ENCODE measurements at places on chromosomes 12 and 14.

DNA sequence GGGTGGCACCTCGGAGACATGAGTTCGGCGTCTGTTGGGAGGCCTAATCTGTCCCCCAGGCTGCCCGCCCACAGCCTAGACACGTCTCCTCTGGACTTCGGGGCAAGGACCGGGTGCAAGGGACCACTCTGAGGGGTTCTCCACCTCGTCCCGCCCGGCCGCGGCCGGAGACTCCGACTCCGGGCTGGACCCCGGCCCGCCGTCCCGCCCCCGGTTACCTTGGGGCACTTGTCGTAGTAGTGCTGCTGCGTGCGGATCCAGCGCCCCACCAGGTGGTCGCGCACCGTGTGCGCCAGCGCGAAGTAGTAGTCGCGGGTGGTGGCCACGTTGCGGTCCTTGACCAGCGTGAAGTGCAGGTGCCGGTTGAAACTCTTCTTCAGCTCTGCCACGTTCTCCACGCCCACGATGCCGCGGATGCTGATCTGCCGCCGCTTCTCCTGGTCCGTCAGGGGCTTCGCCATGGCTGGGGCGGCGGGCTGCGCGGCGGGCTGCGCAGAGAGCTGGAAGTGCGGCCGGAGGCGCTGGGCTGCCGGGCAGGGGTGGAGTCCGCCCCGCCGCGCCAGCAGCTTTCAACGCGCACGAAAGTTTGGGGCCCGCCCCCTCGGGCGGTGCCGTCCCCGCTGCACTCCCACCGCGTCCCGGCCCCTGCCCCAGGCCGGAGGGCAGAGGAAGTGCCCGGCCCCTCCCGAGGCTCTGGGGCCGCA, at the start of gene PYGL:
TSS of gene PYGL (minus strand) at position 541 of the 704 bp plus-strand sequence. CDS start at position 461, 80 bp downstream.
- peak; percentile 44 for DNase-seq

GRCh38 chr12:45907955-45908354, 82.4 kb downstream of the SCAF11 start:
- no peak for DNase-seq

GRCh38 chr12:56897844-56898361, 36.3 kb downstream of the SDR9C7 start:
- no peak for DNase-seq

DNA sequence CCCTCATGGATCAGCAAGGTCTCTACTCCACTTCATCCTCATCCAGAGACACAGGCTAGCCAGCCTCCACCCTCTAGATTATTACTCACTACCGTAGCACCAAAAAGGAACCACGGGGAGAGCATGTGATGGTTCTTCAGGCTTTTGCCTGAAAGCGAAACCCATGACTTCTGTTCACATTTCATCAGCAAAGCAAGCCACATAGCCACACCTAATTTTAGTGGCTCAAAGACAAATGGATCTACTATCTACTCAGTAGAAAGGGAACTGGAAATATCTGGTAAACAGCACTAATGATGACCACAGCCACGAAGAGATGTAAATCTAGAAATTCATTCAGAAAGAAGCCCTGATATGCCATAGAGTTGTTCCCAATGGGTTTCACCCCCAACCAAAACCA, 51.4 kb downstream of the VCPKMT start:
- DNase-seq, result peak; percentile 54

GRCh38 chr12:115199831-115200230, 515.9 kb upstream of the TBX3 start:
- no peak for DNase-seq

DNA sequence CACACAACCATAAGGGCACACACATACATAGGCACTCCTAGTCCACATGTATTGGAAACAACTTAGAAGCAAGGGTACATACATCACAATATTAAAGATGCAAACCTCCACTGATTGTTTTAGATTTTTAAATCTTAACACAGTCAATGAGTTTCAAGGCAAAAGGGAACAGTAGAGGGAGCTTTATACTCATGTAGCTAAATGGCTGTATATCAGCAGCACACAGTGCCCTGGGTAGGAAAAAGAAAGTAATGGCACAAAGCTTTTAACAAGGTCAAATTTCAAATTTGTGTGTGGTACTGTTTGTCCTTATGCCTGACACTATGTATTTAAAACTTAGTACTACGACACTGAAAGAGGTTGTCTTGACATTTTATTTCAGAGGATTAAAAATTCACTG, 262.0 kb downstream of the MED13L start:
- no peak for DNase-seq

- no peak for DNase-seq
Measured at GRCh38 chr12:117513353-117513752, 151.9 kb upstream of the NOS1 start.

DNA sequence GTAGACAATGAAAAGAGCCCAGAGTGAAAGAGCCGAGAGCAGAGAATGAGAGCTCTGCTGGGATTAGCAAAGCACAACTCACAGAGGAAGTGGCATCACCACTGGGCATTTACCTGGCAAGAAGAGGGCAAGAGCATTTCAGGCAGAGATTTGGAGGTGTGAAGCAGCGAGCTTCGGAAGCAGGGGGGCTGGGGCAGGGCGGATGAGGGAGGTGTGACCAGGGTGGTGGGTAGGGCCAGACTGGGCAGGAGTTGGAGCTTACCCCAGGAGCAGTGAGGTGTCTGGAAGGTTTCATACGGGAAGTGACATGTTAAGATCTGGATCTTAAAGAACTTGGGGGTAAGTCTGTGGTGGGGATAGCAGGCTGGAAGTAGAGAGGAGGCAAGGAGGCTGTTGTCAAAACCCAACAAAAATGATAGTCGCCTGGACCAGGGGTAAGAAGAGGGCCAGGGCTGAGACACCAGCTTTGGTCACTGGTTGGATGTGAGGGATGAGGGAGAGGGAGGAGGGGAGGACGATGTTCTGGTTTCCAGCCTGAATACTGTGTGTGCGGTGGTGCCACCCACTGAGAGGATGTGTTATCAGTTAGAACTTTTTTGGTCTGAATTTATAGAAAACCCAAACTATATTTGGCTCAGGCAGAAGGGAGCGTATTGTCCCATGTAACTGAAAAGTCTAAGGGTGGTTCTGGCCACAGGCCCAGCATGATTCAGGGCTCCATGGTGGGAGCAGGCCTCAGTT, 5.2 kb downstream of the SMIM41 start:
- DNase-seq, result no peak

DNA sequence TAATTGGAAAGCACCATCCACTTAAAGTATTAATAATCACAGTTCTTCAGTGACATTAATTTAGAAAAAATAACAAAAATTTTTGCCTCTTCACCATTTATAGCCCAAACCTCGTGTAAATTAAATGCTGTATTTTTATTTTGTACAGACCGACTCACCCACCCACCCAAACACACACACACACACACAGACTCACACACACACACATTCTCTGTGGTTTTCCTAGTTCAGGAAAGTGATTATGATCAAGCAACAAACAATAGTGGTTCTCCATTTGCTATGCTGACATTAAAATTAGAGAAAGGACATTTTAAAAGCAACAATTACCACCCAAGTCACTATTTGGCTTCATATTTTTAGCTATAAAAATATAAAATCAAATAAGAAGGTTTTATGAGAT, 112.5 kb upstream of the FLRT2 start:
- DNase-seq, result no peak

DNA sequence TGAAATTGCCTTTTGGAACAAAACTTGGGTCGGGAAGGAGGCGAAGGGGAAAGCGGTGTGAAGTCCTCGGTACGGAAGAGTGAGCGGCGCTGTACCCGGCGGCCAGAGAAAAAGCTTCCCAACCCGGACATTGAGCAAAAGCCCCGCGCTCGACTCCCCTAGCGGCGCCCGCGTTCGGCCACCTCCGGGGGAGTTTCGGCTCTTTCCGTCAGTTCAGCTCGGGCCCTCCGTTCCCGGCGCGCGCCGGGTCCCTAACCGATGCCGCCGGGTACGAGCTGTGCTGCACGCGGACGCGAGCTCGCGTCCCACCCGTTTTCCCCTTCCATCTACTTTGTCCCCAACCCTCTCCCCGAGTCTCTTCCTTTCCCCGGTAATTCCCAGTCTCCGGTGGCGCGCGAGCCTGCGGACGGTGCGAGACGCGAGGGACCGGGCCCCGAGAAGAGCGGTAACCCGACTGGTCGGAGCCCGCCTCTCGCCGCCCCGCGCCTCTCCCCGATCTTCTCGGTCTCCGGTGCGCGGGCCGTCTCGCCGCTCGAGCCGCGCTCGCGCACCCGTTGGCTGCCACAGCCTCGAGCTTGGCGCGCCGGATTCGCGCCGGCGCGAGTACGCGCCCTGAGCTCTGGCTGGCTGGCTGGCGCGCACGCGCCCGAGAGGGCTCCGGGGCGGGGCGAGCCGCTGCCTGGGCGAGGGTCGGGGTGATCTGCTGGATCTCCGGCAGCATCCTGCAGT, 446 bp upstream of the SPATS2 start:
- peak; percentile 67 for DNase-seq

DNA sequence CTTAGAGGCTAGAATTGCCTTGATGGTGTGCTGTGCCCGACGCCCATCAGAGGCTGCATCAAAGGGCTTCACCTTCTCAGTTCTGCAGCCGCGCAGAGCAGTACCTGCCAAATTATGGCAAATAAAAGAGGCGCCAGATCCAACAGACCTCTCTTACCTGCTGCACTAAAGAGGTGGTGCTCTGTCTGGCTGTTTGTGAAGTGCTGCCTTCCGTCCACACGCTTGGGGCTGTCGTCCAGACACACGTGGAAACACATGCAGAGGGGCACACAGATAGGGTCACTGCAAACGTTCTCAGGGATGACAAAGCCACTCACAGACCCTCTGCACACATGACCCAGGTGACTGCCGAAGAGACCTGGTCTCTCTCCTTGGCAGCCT, 617.5 kb downstream of the VRK1 start:
- no peak for DNase-seq

DNA sequence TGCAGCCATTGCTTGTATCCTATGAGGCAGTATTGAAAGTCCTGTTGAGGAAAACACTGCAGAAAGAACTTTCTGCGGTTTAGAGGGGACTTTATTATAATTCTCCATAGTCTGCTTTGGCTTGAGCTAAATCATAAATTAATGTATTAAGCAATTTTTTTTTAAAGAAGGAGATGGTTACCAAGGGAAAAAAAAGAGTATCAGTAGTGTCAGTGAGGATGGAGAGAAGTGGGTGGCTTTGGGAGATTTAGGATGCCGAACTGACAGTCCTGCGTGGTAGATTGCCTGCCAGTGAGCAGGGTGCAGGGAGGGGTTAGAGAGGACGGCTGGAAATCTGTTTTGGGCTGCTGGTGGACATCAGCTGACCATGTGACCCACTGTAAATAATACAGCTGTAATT, 96.8 kb downstream of the MYRFL start:
- no peak for DNase-seq

DNA sequence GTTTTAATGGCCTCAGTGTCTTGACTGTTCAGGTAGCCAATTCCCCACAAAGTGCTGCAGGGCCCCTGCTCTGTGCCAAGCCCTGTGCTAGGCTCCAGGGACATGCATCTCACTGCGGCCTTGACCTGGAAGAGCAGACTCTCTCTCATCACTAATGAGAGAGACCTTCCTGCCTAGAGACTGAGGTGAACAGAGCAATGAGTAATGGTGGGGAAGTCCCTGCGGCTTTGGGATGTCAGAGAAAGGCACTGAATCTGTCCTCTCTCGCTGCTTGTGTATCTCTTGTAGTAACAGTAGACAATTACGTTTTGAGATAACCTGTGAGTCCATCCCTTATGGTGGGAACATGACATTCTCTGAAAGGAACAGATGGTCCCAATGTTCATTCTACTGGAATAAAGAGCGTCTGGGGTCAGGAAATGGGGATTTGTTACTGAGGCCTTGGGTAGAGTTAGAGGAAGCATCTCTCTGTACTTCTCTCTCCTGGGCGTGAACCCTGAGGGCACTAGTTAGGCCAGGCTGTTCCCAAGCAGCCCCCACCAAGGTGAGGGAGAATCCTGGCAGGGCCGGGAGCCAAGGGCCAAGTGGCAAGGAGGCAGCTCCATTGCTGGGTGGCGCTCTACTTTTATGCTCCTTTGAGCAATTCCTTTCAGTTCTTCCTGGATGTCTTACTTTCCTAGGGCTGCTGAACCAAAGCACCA, 13.5 kb downstream of the NFATC4 start:
- DNase-seq, result no peak

GRCh38 chr14:77923131-77923936, 123.4 kb downstream of the ADCK1 start:
- DNase-seq, result no peak

- DNase-seq, result no peak
Measured at GRCh38 chr14:66859063-66859671, 330.1 kb upstream of the GARIN2 start.

GRCh38 chr14:70666361-70666686, 24.6 kb downstream of the TTC9 start:
- DNase-seq, result no peak

- no peak for DNase-seq
Measured at GRCh38 chr12:90024262-90024661, 315.6 kb upstream of the ATP2B1 start.

GRCh38 chr12:70719672-70720420, 82.6 kb upstream of the PTPRB start:
- peak; percentile 44 for DNase-seq
